ENCODE measurements at places on chromosomes 2 and 18.

DNA sequence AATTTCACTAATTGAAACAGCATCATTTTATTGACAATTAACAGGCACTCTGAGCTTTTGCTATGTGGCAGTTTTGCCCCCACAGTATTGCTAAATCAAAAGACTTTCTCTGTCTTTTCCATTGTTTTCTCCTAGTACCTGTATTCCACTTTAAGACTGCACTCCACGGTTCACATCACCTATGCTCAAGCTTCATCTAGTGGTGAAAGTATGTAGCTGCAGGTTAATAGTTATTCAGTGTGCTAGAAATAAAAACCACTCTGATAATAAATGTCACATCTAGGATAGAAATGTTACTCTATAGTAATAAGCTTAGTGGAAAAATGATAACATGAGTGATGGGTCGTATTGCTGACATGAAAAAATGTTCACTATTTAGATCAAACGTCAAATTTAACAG, 24.6 kb downstream of the ARL6IP6 start:
- DNase-seq: no peak

DNA sequence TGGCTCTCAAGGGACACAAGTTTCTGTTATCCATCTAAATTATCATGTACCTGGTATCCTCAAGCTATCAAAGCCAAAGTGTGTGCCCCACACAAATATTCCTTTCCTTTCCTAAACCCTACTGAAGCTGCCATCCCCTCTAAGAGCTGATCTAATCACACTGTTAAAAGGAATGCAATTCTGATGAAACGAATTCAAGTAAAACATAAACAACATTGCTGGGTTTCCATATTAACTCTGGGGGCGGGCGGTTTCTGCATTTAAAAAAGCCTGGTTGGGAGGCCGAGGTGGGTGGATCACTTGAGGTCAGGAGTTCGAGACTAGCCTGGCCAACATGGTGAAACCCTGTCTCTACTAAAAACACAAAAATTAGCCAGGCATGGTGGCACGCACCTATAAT, 41.9 kb upstream of the PCBP1 start:
- DNase-seq: no peak

- DNase-seq: peak; percentile 2
Measured at GRCh38 chr18:32469691-32470459, 807 bp downstream of the GAREM1 start.

DNA sequence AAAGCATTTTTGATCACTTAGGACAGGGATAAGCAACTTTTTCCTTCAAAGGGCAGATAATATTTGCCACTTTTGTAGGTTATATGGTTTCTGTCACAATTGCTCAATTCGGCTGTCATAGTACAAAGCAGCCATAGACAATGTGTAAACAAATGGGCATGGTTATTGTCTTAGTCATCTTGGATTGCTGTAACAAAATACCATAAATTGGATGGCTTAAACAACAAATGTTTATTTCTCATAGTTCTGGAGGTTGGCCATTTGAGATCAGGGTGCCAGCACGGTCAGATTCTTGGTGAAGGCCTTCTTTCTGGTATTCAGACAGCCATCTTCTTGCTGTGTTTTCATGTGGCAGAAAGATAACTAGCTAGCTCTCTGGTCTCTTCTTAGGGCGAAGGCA, 91.2 kb downstream of the TAF4B start:
- DNase-seq: no peak

GRCh38 chr2:234092344-234092743, 41.8 kb downstream of the SPP2 start:
- no peak for DNase-seq
